Left cardiac atrium (tissue), 4 donors: ENCODE measurements at places on chromosomes 6 and 20. TPM values are rescaled to one million over a fixed set of nuclear protein-coding genes. Genes with fewer than 3 reads are reported as not detected.

Gene PARD6B
- total RNA-seq = 4.6 TPM

Gene MATN4
- not detected for total RNA-seq

Gene HSPA1L
- 1.1 TPM for total RNA-seq

Gene STK38
- total RNA-seq = 20.8 TPM

Gene PROKR2
- total RNA-seq = not detected

Gene SEC63
- total RNA-seq = 90.0 TPM

Gene EMILIN3
- total RNA-seq = 3.4 TPM

Gene RIN2
- total RNA-seq = 43.9 TPM
